ENCODE measurements at places on chromosomes 3 and 15.

DNA sequence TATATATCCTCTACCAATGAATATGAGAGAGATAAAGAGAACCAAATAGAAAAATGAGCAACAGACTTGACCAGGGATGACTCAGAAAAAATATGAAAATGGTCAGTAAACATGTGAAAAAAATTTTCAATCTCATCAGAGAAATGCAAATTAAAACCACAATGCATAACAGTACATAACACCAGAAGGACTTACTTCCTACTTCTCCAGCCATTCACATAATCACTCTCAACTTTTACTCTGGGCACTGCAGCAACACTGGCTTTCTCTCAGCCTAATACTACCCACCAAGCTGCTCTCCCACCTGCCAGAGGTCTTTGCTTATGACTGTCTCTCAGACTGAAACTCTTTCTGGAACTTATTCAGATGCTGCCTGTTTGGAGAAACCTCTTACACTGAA lies 49.4 kb downstream of the DPH6 start:
- DNase-seq: no peak

GRCh38 chr3:143551761-143552160 lies 296.5 kb downstream of the SLC9A9 start:
- no peak for DNase-seq

DNA sequence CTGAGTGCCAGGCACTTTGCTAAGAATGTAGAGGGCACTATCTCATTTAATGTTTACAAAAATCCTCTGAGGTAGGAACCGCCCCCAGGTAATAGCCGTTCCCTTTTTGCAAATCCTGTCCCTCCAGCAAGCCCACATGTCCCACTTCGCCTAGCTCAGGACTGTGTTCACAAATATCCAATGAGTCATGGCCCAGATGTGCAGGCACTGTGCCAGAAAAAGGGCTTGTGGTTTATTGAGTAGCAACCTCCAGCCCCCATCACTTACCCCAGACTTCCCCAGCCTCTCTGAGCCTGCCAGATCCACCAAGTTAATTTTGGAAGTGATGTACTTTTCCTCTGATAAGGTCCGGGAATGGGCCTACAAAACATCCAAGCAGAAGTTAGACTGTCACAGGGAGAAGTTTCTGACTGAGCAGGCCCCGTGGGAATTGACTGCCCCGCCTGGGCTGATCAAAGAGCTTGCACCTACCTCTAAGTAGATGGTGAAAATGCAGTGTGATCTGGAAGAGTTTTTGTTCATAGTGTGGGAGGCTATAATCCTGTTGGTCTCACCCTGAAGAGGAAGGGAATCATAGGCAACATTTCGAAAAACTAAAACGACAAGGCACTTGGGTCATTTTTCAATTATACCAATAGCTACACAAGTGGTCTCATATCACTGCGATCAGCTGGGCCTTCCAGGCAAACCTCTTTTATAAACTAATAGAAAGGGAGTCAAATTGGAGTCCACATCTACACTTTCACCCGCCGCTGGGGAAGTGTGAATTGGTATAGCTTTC lies 15.7 kb downstream of the KIF9 start:
- DNase-seq: no peak

DNA sequence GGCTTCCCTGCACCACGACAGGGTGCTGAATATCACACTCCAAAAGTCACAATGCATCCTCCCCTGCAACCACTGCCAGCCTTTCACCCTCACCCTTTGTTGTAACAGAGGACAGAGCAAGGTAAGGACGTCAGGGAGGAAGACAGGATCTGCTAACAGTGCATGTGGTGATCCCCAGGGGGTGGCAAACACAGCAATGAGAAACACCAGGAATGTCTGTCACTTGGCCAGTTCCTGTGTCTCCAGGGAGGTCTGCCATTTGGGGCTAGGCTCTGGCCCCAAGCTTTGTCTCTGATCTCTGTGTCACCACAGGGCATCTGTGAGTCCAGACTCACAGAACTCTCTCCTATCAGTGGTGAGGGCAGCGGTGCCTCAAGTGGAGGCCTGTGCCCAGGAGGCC lies 54.3 kb upstream of the SLC24A5 start:
- no peak for DNase-seq

GRCh38 chr3:29618395-29619282 lies 337.8 kb downstream of the RBMS3 start:
- no peak for DNase-seq
